Naive thymus-derived CD8-positive, alpha-beta T cell (primary cell): ENCODE measurements at places on chromosomes 7 and 10.

GRCh38 chr7:122305475-122306319, 1.1 kb upstream of the FEZF1 start:
- no peak for DNase-seq

DNA sequence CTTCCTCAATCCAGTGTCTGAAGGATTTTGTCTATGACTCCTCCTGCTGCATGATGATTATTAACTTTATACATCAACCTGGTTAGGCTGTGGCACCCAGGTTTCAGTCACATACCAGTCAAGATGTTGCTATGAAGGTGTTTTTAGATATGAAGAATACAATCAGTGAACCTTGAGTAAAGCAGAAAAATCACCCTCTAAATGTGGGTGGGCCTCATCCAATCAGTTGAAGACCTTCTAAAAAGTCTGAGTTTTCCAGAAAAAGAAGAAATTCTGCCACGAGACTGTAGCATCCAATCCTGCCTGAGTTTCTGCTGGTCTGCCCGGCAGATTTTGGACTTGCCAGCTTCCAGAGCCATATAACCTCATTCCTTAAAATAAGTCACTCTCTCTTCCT, 126.1 kb upstream of the FRMD4A start:
- DNase-seq, result no peak

DNA sequence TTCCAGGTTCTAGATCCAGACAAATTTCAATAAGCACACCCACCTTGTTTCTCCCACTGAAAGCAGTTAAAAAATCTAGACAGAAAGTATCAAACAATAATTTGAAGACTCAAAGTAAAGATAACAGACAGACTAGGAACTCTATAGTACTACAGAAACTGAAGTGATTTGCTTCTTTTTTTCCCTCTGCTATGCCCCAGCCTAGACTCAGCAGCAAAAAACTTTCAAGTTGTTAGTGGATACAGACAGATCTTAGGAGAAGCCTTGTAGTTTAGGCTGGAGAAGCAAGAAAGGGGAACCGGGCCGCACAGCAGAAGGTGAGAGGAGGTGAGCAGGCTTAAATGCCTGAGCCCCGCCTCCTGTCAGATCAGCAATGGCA, 65.1 kb downstream of the IGF2BP3 start:
- no peak for DNase-seq

- DNase-seq, result no peak
Observed at GRCh38 chr10:77582710-77583115, 54.9 kb downstream of the KCNMA1 start.

DNA sequence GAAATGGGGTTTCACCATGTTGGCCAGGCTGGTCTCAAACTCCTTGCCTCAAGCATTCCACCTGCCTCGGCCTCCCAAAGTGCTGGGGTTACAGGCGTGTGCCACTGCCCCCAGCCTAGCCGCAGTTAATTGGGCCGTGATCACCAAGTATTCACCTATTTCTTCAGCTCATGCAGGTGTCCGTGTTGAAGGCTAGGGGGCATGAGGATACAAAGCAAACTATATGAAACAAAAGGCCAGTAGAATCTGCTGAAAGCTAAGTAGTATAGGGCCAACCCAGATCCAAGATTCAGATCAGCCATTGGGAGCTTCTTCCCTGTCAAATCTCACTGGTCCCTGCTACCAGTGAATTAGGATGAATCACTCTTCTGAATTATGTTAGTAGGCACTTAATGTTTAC, 73.4 kb downstream of the LRRC4 start:
- no peak for DNase-seq

- DNase-seq, result no peak
Observed at GRCh38 chr10:112792487-112793201, 157.4 kb upstream of the TCF7L2 start.

DNA sequence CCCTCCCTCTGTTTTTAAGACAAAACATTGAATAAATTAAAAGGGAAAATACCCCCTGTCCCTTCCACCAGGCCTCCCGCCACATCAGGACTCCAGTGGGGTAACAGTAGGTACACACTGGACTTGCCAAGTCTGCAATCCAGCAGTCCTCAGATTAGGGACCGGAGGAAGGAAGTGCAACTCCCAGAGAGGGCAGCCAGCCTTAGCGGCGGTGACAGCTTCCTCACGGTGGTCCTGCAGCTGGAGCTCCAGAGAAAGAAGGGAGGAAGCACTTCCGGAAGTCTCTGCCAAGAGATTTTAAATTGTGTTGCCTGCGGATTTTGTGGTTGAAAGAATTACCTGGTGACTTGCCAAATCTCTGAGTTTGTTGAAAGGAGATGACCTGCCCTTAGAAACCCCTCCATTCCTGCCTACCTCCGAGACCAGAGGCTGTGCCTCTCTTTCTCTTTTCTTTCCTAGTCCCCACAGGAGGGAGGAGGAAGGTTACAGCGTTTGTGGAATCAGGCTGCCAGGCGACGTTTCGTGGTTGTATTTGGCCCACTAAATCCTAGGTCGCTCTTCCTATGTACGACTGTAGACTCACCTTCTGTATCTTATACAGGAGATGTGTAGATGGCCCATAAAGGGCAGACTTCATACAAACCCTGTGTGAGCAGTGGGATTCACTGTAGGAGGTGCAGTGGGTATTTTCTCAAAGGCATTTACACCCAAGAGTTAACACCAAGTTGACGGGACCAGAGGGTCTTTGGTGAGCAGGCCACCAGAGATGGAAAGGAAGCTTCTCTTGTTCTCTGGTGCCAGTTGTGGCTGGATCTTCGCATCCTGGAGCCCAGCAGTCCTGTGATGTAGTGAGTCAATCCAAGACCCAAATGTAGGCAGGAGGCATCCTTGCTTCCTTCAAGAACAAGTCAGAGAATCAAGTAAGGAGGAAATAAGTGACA, 77.9 kb downstream of the INSIG1 start:
- no peak for DNase-seq

GRCh38 chr7:28955356-28955717, 2.8 kb downstream of the TRIL start:
- DNase-seq, result no peak

- DNase-seq, result no peak
Observed at GRCh38 chr10:971150-971542, 17.1 kb upstream of the GTPBP4 start.

GRCh38 chr10:33482486-33482885, 148.0 kb upstream of the NRP1 start:
- no peak for DNase-seq

DNA sequence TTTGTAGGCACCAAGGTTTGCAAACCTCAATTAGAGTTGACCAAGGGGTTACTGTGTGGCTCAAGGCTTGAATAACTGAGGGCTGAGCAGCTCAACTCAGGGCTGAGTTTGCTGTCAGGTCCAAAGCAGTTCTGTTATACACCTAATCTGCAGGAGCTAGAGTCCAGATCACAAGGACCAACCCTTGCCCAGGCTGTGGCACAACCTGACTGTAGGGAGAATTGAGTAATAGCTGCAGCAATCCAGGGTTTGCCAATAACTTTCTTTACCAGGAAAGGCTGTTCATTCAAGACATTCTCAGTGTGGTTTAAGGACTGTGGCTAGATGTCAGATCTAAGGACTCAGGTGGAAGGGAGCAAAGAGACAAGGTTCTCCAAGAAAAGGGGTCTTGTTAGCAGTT, 115.6 kb upstream of the IMMP2L start:
- DNase-seq, result no peak

DNA sequence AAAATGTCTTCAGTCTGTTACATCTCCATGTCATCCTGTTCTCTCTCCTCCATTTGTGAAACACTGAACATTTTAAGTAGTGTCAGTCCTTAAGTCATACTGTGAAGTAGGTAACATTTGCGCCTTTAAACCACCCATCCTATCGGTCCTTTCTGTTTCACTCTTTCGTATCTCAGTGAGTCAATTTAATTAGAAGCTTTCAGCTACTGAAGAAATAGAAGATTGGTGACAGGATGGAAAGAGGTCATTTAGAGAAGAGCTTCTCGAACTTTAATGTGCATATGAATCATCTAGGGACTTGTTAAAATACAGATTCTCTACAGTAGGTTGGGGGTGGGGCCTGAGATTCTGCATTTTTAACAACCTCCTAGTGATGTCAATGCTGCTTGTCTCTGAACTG, 113.4 kb downstream of the SRI start:
- no peak for DNase-seq

DNA sequence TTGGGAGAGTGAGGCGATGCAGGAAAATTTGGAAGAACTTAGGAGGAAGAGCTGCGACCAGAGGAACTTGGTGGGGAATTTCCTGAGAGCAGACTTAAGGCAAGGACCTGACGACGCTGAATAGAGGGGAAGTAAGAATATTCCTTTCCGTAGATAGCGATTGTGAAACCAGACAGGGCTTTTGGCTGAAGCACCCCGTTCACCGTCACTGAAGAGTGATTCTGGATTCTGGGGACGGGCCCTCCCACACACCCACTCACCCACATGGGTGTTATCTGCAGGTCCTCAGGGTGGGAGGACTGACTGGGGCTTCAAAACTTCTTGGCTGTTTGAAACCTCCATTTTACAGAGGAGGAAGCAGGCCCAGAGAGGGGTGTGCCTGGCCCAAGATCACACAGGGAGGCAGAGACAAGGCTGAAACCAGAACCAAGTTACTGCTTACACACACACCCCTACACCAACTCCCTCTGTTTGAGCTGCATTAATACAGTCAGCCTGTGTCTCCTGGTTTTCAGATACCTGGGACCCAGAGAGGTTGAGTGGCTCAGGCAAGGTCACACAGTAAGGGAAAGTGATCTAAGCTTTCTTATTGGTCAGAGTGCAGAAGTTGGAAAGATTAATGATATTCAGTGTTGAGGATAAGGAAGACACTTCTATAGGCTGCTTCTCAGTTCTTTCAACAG, 37.2 kb upstream of the CDH23 start:
- DNase-seq, result no peak

DNA sequence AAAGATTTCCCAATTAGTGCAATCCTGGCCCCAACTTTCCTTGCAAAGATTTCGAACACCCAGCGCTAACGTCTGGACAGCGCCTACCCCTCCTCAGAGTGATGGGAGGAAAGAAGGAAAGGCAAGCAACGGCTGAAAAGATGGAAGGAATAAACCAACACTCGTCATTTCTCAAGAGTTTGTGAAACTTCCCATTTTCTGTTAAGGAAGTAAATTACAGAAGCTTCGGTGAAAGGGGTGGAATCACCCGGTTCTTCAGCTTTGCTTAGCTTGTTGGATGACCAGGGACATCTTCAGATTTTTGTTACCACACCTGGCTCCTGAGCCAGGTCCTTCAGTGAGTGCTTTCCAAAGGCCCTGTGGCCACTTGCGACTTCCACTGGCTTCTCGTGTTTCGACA, 313.1 kb downstream of the SKIDA1 start:
- DNase-seq, result no peak

DNA sequence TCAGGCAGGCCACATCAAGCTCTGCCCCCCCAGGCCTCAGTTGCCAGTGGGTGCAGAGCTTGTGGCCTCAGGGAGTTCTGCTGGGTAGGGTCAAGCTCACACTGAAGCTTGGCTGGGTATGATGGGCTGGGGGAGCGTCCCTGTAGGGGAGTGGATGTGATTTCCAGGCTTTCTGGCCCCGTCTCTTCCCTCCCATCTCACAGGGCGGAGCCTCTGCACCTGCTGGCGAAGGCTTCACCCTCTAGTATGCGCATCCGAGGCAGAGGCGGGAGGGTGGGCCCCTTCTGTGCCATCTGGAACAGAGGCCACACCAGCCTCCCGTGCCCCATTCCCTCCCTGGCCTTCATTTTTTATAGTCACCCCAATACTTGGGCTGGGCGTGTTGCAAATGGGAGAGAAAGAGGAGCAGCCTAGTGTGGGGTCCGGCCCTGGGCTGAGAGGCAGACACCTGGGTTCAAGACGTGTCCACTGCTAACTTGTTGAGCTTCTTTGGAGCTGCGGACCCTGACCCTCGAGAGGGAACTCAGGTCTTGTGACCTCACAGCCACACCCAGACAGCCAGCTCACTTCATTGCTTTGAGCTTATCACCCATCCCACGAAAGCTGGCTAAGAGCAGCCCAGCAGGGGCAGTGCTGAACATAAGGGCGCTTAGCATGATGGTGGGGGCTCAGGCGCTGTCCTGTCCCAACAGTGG, 2.3 kb downstream of the AQP1 start:
- DNase-seq, result no peak

DNA sequence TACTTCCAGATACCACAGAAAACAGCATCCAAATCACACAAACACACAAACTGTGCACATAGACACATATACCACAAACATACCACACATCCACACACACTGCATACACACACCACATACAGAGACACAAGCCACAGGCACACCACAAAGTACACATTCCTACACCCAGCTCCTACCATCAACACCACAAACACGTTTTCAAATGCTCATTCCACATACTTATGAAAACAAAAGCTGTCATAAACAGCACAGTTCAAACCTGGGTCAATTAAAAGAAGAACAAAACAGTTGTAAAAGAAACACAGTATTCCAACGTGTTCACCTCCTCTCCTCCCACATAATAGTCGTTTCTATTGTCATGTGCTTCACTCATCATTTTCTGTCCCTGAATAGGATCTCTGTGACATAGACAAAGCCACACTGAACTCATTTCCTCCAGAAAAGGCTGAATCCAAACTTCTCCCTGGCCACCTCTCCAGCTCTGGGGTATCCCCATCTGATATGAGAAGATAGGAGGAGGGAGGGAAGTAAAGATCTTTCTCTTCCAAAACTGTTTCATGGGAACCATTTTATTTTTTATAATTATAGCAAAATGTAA, 89.2 kb downstream of the CXCL12 start:
- no peak for DNase-seq

DNA sequence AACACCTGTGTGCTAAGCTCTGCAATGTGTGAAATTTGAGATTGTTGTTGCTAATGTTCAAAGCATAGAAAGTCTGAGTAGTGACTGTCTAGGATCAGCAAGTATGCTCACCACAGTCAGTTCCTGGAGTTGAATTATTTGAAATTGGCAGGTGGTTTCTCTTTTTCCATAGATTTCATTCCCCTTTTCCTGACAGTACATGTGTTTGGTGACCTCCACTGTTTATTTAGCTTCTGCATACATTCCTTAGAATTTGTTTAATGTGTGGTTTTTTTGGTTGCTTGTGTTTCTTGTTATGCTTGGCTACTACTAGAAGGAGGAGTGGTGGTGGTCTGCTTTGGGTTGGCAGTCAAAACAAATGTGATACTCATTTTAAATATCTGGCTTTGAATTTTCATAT, 52.3 kb downstream of the FOXP2 start:
- DNase-seq, result no peak

- DNase-seq, result no peak
Observed at GRCh38 chr10:114565066-114565465, 93.0 kb downstream of the ABLIM1 start.

DNA sequence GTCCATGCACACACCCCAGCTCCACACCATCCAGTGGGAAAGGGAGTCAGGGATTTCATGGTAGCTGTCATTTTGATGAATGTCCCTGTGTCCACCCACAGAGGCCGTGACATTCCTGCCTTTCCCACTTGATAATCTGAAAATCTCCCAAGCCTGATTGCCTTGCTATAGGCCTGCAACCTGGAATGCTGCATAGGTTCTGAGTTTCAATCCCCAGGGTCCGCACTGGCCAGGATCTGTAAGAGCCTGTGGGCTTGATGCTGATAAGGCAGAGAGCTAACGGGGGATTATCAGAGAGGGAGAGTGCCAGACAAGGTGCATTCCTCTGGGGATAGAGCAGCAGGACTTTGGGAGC, 57.5 kb downstream of the RBM20 start:
- DNase-seq, result no peak
